ENCODE measurements at places on chromosomes 7 and 10.

DNA sequence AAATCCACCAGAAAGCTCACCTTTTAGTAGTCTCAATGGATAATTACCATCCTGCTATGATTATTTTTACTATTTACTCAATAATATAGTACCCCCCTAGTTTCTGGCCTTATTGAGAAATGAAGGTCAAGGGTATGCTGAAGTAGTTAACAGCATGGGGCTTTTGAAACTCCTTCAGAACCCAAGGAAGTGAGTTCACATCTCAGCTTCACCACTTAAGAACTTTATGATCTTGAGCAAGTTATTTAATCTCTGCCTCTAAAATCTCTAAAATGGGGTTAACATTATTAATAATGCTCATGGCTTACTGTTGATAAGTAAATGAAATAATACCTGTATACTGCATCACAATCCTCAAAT is 5.8 kb downstream of the MTPN start:
- peak; percentile 4 for DNase-seq

GRCh38 chr7:13541326-13541725 is 448.1 kb downstream of the ETV1 start:
- DNase-seq, result no peak

- DNase-seq, result no peak
These were observed 172.8 kb upstream of the CXCL12 start for GRCh38 chr10:44557596-44558191.

DNA sequence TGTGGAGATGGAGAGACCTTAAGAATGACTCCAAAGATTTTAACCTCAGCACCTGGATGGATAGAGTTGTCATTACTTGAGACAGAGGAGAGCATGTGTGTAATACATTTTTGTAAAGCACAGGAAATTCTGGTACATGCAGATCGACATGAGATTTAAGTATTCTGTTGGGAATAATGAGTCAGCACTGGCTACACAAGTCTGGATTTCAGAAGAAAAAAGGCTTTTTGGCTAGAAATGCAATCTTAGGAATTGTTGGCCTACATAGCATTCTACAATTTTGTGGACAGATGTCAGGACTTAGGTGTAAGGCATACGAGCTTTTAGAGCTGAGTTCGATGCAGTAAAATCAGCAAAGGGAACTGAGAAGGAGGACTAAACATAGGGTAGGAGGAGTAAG is 24.1 kb upstream of the ANKRD30A start:
- no peak for DNase-seq

GRCh38 chr10:92110039-92110794 is 180.7 kb downstream of the CPEB3 start:
- peak; percentile 8 for DNase-seq

GRCh38 chr7:97130417-97131139 is 13.1 kb downstream of the SDHAF3 start:
- DNase-seq, result no peak

- DNase-seq, result no peak
These were observed 40.7 kb upstream of the TNS3 start for GRCh38 chr7:47622586-47622945.

- DNase-seq, result no peak
These were observed 135.2 kb downstream of the ADAM12 start for GRCh38 chr10:126252884-126253610.

GRCh38 chr7:32532086-32532485 is 36.8 kb downstream of the AVL9 start:
- DNase-seq, result no peak

- DNase-seq, result peak; percentile 7
These were observed 465.7 kb downstream of the AUTS2 start for GRCh38 chr7:70063927-70064326.

DNA sequence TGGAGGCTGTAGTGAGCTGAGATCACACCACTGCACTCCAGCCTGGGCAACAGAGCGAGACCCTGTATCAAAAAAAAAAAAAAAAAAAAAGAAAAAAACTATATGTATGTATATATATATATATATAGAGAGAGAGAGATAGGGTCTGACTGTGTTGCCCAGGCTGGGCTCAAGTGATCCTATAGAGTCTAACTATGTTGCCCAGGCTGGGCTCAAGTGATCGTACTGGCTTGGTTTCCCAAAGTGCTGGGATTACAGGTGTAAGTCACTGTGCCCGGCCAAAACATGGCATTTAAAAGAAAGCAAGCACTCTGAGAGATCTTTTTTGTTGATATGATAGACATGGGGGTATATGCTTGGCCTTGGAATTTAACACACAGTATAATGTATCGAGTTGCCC is 20.0 kb downstream of the CYP17A1 start:
- DNase-seq, result no peak

DNA sequence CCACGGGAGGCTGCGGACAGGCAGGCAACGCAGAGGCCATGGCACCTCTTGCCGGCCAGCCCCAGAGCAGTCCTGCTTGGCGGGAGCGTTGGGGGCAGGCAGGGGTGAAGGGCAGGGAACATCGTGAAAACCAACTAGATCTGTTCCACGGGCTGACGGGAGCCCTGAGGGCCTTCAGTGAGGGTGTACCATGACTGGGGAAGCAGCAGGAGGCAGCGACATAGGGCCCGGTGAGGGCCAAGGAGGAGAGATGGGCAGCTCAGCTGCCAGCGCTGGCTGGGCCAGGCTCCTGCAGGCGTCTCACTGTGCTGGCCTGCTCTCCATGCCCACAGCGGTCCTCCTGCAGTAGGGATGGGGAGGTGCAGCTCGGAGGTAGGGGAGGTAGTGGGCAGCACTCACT is 196.5 kb downstream of the ELFN1 start:
- DNase-seq, result no peak

DNA sequence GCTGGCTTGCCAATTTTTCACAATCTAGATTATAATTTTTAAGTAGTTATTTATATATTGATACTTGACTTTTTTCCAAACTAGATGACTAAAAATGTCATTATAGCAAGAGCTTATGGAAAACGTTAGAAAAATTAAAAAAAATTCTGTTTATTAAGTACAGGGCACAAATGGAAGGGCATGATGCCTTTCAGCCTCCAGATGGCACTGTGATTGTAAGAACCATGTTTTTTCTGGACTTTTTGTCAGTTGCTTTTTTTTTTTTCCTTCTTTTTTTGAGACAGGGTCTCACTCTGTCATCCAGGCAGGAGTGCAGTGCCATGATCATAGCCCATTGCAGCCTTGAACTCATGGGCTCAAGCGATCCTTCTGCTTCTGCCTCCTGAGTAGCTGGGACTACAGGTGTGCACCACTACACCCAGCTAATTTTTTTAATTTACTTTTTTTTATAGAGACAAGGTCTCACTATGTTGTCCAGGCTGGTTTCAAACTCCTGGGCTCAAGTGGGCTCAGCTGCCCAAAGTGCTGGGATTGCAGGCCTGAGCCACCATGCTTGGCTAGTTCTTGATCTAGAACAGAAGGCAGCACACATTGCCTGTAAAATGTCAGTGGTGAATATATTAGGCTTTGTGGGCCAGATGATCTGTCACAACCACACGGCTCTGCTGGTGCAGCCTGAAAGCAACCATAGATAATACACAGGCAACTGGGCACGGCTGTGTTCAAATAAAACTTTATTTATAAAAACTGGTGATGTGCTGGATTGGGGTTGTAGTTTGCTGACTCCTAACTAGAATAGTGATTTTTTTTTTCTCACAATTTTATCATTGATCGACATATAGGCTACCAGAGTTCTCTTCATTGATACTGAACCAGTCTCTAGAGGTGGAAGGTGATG is 27.4 kb downstream of the UCMA start:
- no peak for DNase-seq

- no peak for DNase-seq
These were observed 119.6 kb downstream of the SORBS1 start for GRCh38 chr10:95441547-95441923.

DNA sequence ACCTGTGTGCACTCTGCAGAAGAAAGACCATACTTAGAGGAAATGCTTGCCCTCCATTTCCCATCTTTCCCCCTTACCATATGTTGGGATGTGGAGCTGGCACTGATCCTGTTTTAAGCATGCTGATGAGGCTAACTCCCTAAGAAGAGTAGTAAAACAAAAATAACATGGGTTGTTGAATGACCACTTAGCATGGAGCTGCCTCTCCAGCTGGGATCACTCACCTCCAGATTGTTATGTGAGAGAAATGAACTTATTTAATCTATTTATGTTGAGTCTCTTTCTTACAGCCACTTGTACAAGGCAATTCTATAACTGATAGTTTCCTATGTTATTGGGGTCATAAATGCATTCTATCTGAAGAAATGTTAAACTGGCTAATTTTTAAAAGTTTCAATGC is 17.0 kb downstream of the CTTNBP2 start:
- no peak for DNase-seq

- no peak for DNase-seq
These were observed 59.2 kb upstream of the OIT3 start for GRCh38 chr10:72834183-72834825.

DNA sequence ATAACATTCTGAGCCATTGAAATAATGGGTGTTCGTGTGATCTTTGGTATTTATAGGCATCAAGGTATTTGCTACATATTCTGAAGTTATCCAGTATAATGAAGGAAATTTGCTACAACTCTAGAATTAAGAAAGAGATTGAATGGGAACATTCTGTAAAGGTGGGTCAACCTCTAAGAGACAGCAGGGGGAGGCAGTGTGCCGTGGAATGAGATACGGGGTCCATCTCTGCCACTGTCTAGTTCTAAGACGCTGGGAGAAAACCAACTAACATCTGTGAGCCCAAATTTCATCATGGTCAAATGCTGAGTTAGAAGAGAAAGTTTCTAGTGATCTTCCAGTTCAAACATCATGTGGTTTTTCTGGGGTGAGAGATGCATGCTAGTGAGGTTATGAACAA is 368.9 kb downstream of the SORCS1 start:
- no peak for DNase-seq

DNA sequence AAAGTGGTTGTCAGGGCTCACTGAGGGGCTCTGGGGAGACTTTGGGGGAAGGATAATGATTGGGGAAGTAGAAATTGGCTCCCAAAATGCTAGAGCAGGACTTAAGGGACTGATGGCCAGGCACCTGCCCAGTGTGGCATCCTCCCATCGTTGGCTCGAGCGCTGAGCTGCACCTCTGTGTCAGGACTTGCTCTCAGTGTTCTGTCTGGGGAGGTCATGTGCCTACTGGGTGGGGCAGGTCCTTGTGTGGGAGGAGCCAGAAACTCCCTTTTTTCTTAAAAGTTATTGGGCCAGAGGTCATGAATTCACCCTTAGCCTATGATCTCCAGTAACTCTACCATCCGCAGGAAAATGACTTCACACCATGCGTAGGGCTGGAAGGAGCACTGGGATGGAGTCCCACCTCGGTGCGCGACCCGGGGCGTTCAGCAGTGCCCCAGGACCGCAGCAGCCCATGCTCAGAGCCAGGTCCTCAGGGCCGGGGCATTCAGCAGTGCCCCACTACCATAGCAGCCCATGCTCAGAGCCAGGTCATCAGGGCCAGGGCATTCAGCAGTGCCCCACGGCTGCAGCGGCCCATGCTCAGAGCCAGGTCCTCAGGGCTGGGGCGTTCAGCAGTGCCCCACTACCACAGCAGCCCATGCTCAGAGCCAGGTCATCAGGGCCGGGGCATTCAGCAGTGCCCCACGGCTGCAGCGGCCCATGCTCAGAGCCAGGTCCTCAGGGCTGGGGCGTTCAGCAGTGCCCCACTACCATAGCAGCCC is 221.9 kb downstream of the EBF3 start:
- DNase-seq, result no peak

DNA sequence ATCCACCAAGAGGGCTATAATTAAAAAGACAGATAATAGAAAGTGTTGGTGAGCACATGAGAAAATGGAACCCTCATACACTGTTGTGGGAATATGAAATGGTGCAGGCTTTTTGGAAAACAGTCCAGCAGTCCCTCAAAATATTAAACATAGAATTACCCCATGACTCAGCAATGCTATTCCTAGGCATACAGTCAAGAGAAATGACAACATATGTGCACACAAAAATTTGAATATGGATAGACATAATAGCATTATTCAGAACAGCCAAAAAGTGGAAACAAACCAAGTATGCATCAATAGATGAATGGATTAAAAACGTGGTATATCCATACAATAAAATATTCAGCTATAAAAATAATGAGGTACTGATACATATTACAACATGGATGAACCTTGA is 64.5 kb upstream of the GDF10 start:
- DNase-seq, result no peak

- DNase-seq, result no peak
These were observed 61.9 kb upstream of the MNX1 start for GRCh38 chr7:157072361-157072760.

- no peak for DNase-seq
These were observed 97.0 kb upstream of the AMPH start for GRCh38 chr7:38728145-38728544.

DNA sequence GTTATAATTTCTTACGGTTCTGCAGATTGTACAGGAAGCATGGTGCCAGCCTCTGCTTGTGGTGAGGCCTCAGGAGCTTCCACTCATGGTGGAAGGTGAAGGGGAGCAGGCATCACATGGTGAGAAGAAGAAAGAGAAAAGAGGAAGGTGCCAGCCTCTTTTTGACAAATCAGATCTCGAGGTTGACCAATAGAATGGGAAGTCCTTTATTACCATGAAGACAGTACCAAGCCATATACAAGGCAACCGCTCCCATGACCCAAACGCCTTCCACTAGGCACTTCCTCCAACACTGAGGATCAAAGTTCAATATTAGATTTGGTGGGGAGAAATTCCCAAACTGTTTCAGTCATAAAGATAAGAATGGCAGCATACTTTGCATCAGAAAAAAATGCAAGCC is 502.8 kb downstream of the GLRX3 start:
- no peak for DNase-seq

GRCh38 chr7:151891182-151891581 is 14.3 kb upstream of the PRKAG2 start:
- DNase-seq, result no peak

GRCh38 chr10:5271526-5271925 is 74.9 kb downstream of the AKR1C4 start:
- DNase-seq, result no peak

DNA sequence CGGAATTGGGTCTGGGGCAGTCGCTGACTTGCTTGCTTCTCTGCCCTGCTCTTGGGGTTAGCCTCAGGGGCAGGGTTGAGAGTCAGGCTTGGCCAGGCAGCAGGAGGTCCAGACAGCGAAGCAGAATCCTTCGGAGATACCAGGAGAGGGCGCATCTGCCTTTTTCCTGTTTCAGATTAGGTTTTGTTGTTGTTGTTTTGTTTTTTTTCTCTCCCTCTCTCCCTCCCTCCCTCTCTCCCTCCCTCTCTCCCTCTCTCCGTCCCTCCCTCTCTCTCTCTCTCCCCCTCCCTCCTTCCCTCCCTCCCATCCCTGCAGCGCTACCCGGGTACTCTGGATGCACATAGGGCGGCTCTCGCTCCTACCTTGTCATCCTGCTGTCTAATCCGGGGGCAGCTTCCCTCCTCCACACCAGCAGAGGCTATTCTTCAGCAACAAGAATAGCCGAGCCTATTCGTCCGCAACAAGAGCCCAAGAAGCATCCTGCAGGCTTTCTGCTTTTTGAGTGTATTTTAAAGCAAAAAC is 758 bp upstream of the OPTN start:
- no peak for DNase-seq

GRCh38 chr7:71133856-71134255 is 1.9 kb downstream of the GALNT17 start:
- DNase-seq, result no peak

GRCh38 chr7:21300692-21301091 is 127.2 kb upstream of the SP4 start:
- DNase-seq, result no peak
